Suppressor macrophage treated with lipopolysaccharide for 4 hours (primary cell): ENCODE measurements at places on chromosomes 16 and 17.

- DNase-seq: peak; percentile 54
These were observed 14.7 kb upstream of the SLX4 start for GRCh38 chr16:3625911-3626732.

- DNase-seq: no peak
These were observed 32.7 kb downstream of the NFATC3 start for GRCh38 chr16:68117884-68118283.

DNA sequence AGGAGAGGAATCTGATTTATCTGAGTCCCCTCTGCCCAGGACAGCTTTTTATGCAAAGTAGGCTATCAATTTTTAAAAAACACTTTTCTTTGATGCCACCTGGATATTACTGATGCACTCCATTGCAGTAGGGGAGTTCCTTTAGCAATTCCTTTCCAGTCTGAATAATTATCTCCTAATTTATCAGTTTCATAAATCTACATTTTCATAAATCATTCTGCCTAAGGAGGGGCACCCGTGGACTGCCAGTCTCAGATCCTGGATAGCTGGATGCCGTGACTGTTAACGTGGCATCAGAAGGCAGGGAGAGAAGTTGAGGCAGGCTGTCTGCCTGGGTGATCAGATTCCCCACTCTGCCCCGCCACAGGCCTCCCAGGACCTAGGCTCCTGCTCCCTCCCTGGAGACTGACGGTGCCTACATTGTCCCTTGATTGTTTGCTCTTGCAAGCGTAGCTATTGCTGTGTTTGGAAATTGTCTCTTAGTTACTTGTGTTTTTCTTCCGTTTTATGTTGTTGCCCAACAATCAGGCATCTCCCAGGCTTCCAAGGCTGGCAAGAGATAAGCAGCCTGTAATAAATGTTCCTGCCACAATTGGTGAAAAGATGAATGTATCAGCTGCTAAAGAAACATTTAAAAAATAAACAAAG is 75.2 kb downstream of the KATNIP start:
- DNase-seq: no peak

DNA sequence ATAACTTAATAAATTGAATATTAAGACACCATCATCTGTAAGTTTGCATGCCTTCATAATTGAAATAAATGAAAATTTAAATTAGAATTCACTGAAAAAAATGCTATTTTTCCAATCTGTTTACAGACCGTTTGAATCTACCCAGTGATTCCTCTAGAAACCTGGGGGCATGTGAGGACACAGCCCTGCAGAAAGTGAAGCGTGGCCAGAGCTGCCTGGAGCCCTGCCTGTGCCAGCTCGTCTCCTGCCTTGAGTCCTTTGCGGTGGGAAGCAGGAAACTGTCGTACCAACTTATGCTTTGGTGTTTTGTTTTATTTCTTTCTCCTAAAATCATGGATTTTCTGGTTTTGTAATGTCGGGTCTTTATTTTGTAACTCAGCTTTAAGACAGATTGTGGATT is 67.8 kb upstream of the FA2H start:
- DNase-seq: no peak

GRCh38 chr17:81394377-81394920 is 808 bp upstream of the BAHCC1 start:
- DNase-seq: no peak

GRCh38 chr16:83747936-83748335 is 59.8 kb upstream of the HSBP1 start:
- DNase-seq: no peak

DNA sequence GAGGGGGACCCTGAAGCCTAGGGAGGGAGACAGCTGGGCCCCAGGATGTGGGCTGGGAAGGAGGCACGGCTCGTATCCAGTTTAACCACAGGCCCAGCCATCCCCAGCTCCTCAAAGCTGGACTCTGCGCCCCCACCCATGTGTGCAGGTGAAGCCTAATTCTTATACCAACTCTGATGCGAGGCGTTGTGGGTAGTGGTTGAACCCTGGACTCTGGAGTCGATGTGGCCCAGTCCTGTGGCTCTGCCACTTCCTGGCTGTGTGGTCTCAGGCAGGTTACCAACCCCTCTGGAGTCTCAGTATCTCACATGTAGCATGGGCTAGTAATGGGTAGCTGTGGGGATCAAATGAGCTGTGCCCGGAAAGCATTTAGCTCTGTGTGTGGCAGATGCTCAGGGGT is 60.4 kb upstream of the TOB1 start:
- DNase-seq: no peak

DNA sequence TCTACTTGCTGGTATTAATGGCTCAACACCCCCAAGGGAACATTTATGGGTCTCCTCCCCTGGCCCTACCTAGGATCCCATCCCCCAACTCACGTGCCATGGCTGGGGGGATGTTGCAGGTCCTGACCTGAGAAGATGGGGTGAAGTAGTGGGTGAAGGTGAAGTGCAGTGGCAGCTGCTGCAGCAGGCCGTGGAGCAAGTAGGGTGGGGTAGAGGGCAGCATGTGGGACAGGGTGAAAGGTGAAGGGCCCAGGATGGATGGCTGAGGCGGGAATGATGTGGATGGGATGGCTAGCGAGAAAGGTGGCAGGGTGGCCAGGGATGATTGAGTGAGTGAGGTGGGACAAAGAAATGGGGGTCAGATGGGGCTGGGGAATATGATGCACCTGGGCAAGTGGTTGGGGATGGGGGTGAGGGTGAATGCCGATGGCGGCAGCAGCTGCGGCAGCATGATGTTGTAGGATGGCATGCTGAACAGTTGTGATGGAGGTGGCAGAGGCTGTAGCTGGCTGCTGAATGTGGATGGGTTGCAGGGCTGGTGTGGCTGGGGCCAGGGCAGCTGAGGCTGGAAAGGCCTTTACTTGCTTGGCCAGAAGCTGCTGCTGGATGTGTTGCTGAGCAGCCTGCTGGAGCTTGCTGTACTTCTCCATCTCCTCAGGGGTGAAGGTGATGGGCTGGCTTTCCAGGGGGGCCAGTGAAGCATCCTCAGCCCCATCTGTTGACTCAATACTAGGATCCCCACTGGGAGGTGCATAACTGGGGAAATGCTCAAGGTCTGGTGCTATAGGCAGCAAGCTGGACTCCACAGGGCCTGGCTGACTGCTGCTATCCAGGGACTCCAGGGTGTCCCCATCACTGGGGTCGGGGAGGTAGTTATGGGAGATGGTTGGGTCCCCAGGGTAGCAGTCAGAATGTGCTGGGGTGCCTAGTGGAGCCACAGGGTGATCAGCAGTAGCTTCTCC is 8.3 kb upstream of the ITGA2B start:
- DNase-seq: no peak

DNA sequence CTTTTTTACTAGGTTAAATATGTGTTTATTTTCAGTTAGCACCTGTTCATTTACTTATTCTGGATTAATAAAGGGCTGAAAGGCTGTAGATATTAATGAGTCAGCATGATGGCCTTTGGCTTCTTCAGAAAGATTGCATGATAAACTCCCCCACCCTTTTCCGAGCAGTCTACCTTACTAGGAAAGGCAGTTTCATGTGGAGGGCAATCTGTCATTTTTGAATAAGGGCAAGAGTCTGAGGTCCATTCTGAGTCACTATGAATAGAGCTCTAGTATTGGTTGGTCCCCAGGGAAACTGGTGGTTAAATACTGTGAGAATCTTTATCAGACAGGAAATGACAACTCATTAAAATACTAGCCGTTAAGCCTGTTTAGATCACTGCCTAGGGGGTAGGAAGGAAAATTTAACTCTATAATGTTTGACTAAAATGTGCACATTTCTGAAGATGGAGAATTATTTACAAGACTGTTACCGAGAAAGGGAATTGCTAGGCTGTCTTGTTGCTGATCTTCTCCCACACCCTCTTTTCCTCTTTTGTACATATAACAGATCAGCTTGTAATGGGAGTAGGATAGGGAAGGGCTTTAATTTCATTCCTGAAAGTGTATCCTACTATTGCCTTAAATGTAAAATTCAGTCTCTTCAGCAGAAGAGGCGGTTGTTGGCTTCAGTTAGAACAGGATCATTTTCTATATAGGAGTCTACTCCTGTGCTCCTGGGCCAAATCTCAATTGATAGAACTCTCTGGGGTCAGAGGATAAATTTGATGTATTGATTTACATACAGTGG is 63.3 kb downstream of the TUBD1 start:
- peak; percentile 97 for DNase-seq

DNA sequence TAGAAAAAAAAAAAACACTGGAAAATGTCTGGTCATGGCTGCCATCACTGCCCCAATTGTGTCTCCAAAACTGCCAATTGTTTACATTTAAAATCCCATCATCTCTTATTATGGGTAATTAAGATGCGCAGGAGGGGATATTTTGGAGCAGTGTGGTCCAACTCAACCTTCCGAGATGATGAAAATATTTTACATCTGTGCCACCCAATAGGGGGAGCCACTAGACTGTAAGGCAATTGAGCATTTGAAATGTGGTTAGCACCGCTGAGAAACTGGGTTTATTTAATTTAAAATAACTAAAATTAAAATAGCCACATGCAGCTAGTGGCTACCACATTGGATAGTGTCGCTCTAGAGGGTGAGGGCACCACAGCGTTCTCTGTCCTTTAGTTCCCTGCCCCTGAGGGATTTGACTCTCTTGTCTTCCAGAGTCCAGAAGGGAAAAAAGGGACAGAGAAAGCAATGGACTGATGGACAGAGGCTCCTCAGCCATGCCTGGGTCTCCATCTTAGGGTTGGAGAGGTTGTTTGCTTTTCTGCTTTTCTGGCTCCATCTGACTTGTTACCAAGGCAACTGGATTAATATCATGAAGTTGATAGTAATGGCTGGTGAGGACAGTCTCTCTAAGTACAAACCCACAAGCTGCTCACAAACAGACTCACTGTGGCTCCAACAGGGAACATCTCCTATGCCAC is 3.5 kb downstream of the MPO start:
- peak; percentile 58 for DNase-seq

DNA sequence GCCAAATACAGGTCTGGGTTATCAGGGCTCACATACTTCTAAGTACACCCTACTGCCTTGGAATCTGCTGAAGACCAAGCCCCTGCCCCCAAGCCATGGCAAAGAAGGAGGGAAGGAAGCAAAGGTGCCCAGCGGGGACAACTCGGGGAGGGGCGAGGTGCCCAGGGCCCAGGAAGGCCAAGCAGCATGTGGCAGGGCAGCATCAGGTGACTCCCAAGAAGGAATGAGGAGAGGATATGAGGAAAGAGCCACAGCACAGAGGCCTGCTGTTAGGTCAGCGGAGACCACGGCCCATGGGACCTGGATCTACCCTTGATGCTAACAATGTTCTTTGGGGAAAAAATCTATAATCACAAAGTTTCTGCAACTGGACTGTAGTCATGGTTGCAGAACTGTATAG is 142.6 kb upstream of the CRHR1 start:
- no peak for DNase-seq

DNA sequence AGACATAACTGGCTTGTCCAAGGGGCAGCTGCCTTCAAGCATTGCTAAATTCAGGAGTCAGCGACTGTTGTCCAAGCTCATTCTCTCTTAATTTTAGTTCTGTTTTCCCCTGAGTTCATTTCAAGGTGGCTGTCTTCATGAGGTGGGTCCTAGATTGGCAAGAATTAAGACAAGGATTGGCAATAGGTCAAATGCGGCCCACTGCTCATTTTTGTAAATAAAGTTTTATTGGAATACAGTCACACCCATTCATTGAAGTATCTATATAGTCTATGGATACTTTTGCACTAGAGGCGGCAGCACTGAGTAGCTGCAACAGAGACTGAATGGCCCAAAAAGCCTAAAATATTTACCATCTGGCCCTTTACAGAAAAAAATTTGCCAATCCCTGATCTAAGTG is 73.8 kb downstream of the TMEM114 start:
- DNase-seq: no peak

GRCh38 chr16:9077091-9077809 is 14.2 kb upstream of the HAPSTR1 start:
- DNase-seq: peak; percentile 79

DNA sequence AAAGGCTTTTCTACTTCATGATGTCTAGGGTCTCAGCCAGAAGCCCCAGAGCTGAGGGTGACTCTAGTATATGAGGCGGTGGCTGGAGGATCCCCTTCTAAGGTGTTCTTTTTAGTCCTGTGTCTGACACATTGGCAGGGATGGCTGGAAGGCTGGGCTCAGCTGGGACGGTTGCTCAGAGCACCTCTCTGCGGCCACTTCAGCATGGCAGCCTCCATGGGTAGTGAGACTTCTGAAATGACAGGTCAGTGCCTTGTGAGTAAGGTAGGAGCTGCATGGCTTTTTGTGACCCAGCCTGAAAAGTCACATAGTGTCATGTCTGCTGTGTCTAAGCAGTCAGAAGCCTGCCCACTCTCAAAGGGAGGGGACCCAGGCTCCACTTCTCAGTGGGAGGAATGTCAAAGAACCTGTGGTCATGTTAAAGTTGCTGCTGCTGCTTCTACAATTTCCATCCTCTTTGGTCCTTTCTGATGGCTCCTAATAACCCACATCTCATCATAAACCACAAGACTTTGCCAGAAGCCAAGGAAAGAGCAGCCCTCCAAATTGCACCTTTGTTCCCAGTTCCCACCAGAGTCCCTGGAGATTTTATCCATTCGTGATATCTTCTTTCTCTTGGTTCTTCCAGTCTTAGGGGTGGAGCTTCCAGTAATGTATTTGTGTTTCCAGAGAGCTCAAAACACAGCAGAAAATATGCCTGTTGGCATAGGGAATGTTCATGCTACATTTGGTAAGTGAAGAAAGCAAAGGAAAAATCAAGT is 15.4 kb upstream of the KCNG4 start:
- no peak for DNase-seq

DNA sequence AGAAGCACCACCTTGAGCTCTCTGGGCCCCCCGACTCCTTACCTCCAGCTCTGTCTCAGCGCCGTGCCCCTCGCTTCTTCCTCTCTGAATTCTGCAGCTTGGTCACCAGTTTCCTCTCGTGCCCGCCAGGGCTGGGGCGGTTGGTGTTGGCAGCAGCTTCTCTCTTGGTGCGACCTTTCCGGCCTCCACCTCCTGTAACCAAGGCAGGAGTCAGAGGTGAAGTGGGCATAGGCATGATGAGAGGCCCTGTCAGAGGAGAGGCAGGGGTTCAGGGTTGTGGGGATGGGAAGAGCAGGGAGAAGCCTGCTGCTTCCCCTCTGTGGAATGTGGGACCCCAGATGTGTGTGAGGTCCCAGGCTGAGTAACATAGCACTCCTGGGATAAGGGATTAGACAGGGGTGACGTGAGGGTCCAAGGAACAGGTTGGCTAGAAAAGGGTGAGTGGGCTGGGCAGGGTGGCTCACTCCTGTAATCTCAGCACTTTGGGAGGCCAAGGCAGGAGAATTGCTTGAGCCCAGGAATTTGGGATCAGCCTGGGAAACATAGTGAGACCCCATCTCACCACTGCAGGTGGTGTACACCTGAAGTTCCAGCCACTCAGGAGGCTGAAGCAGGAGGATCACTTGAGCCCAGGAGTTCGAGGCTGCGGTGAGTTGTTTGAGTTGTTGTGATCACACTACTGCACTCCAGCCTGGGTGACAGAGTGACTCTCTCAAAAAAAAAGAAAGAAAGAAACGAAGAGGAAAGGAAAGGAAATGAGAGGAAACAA is 626 bp downstream of the NUPR1 start:
- no peak for DNase-seq
